NCI-H187 treated with DMSO at 0.1 percent for 48 hours (cell line): ENCODE measurements at places on chromosomes 12 and 14.

DNA sequence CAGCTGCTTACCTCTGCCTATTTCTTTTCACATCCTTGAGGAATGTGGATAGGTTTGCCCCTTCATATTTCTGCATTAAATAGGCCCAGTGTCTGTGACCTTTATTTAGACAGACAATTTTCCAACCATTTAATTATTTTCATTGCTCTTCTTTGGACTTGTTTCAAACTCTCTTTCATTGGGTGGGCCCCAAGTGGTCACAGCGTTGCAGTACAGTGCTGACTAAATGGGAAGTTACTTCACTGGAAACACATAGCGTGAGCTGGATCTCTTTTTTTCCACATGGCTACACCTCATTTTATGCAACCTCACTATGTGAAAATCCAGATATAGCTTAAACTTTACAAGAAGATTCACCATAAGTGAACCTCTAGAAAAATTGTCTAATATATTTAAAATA, 438.9 kb downstream of the ADAMTS20 start:
- DNase-seq = no peak

- no peak for DNase-seq
These were observed 181.5 kb upstream of the DIO3 start for GRCh38 chr14:101379842-101380241.

DNA sequence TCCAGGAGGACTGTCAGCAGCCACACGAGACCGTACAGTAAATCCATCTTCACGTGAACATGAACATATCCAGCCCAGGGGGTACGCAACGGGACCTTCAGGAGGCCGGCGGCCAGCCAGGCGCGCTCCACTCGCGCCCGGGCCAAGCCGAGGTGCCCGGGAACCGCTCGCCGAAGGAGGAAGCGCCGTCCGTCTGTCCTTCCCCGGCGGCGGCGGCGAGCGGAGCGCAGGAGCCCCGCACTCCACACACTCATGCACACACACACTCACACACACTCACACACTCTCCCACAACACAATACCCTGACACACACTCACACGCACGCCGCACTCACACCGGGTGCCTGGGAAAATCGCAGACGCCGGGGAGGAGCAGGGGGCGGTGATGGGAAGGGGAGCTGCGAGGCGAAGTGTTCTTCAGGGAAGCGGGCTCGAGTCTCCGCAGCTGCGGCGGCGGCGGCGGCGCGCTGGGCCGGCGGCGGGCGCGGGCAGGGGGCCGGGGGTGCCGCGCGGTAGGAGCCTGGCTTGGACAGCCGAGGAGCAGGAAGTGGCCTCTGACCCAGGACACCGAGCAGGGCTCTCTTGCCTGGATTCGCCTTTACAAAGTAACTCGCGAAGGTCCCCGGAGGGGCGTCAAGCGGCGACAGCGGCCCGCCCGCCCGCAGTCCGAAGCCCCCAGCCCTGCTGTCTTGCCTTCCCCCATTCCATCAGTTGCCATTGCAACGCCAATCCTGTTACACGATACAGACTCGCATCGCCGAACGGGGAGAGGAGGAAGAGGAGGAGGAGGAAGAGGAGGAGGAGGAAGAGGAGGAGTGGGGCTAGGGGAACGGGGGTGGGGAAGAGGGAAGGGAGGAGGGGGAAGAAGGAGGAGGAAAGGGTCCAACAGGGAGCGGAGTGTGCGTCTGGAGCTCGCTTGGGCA, 601 bp downstream of the MDGA2 start:
- no peak for DNase-seq

DNA sequence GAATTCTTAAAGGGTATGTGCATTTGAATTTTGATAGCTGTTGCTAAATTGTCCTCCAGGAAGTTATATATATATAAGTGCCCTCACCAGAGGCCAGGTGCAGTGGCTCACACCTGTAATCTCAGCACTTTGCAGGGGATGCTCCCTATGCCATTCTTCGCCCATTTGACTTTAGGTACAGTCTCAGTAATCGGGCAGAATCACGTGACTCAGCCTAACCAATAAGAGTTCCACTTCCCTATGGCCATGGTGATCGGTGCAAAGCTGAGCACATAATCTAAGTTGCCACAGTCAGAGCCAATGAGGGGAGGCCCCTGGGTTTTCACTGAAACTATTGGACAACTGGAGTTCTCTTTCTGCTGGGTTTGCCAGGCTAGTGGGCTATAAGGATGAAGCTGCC, 274.6 kb upstream of the TBX3 start:
- no peak for DNase-seq

DNA sequence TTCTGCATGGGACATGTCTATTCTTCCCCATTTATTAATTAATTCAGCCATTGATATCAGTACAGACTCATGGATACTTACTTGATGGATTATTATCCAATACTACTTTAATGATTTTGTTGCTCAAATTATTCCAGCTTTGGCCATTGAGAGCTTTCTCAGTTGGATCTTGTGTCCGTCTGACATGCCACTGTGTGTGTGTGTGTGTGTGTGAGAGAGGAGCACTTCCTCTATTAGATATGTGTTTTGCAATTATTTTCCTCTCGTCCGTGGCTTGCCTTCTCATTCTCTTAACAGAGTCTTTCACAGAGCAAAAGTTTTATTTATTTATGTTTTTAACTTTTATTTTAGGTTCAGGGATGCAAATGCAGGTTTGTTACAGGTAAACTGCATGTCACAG, 194.2 kb downstream of the ADGRD1 start:
- DNase-seq = no peak

GRCh38 chr14:79704041-79704807, 507.1 kb downstream of the DIO2 start:
- no peak for DNase-seq

DNA sequence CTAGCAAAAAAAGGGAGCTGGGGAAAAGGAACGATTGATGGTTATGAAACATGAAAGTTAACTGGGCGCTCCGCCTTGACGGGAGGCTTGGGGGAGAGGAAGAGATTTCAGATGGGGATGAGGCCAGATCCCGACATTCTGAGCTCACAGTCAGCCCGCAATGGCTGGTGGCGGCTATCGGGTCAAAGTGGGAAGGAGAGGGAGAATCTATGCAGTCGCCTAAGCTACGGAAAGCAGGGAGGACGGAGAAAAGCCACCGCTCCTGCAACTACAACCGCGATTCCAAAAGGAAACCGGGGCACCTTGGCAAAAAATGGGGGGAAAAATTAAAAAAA, 502 bp downstream of the MPHOSPH9 start:
- DNase-seq = no peak

DNA sequence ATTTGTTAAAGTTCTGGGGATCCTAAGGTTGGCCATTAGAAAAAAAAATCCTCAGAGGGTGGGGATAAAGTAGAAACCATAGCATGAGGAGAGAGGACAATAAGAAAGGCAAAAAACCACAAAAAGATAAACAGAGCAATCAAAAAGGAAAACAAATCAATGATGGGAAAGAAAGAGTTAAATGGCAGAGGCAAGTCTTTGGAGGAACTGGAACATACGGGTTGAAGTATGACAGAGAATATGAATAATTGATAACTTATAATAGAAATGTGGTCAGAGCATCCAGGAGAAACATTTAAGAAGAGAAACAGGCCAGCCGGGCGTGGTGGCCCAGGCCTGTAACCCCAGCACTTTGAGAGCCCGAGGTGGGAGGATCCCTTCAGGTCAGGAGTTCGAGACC, 17.8 kb upstream of the SALL2 start:
- peak; percentile 34 for DNase-seq

- DNase-seq = no peak
These were observed 273.5 kb upstream of the SOX5 start for GRCh38 chr12:24222968-24223367.

DNA sequence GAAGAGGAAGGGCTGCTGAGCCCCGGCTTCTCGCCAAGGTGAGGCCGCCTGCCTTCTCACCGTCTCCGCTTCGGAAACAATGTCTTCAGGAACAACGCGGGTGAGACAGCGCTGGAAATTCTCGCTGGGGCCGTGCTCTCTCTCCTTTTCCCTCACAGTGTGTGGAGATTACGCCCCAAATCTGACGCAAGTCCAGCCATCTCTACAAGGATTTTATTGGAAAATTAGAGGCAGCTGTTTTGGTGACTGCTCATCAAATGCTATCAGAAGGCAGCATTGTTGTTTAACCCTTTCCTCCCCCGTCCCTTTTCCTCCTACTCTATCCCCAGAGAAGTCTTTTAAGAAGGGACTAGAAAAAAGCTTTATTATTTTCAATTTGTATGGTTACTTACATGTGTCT, 53.5 kb downstream of the PIWIL1 start:
- DNase-seq = no peak

- no peak for DNase-seq
These were observed 2.4 kb downstream of the SLC35F4 start for GRCh38 chr14:57863471-57863870.

DNA sequence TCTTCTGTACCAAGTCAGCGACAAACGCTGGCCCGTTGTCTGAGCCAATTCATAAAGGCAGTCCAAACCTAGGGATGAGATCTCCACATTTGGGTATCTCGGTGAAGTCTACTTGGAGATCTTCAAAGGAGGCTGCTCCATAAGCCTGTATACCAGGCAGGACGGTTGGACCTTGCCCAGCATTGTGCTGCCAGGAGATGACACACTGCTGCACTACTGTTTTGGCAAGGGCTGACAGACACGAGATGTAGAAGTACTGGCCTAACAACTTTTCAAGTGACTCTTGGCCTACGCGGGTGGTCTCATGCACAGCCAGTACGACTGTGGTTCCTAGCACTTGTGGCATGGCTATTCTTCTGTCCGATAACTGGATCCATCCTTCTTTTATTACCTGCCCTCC, 135.3 kb downstream of the SLC38A6 start:
- no peak for DNase-seq

DNA sequence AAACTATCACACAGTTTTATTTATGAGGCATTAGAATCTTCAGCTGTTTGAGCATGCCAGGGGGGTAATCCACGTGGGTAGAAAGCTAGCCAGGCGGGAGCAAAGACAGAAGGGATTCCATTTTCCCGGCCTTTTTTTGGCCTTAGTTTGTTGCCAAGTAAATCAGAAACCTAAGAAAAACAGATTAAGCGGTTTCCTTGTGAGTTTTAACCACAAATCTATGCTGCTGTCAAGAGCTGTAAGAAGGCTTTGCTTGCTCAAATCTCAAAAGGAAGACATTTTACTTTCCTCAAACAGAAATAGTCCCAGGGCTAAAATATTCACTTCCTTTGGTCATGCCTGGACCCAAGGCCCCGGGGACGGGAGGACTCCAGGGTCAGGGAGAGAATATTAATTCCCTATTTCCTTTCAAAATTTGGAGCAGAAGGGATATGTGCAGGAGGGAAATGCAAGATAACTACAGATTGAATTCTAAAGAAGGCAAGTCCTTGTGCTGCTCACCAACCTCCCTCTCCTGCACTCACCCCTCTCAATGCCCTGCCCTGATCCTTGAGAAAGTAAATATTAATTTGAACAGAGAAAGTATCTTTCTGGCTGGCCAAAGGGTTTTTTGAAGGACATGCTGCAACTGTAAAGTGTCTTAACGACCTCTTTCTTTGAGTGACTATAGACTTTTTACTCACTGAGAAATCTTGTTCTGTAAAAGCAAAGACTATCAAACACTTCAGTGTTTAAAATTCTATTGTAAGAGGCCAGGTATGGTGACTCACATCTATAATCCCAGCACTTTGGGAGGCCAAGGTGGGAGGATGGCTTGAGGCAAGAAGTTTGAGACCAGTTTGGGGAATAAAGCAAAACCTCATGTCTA, 75.7 kb downstream of the HSD17B6 start:
- no peak for DNase-seq

- no peak for DNase-seq
These were observed 283.2 kb downstream of the RPAP3 start for GRCh38 chr12:47422611-47423010.

- DNase-seq = no peak
These were observed 23.2 kb downstream of the HAL start for GRCh38 chr12:95972832-95973456.

DNA sequence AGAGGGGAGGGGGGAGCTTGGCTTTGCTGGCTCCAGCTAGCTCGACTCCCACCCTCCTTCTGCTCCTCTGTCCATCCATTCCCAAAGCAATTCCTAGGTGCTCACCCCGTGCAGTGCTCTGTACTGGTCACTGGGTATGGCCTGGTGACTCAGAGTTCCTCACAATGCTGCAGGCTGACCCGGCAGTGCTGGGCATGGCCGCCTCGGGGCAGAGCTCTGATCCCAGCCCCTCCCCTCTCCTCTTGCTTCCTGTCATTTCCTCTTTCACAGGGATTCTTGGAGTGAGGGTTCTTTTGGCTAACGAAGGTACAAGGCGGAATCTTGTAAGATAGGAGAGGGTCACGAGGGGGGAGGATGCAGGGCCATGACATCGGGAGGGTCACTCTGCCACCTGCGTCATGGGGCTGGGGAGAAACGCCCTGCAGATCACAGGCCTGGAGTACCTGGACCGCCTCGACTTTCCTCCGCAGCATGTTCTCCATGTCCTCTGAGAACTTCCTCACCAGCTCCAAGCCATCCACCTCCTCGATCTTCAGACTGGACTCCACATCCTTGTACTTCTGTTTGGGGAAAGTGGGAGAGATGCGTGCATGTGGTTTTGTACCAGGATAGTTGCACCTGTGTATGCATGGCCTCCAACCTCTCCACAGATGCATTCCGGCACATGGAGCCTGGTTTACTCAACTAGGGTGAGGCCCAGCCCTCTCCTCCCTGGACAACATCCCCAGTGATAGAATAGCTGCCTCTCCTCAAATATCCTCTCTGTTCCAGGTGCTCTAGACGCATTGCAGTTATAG, 5.7 kb downstream of the CACNA2D4 start:
- no peak for DNase-seq

- no peak for DNase-seq
These were observed 17.1 kb downstream of the NCKAP5L start for GRCh38 chr12:49811136-49811535.

DNA sequence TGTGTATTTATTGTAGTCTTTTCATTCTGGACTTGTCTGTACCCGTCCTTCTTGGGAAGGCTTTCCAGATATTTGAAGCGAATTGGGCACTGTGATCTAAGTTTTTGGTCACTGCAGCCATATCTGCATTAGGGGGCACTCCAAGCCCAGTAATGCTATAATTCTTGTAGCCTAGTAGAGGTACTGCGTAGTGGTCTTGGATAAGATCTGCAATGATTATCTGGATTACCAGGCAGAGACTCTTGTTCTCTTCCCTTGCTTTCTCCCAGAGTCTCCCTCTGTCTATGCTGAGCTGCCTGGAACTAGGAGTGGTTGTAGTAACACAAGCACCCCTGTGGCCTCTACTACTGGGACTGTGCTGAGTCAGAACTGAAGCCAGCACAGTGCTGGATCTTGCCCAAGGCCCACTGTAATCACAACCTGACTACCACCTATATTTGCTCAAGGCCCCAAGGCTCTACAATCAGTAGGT, 30.0 kb downstream of the SLC38A2 start:
- DNase-seq = no peak

DNA sequence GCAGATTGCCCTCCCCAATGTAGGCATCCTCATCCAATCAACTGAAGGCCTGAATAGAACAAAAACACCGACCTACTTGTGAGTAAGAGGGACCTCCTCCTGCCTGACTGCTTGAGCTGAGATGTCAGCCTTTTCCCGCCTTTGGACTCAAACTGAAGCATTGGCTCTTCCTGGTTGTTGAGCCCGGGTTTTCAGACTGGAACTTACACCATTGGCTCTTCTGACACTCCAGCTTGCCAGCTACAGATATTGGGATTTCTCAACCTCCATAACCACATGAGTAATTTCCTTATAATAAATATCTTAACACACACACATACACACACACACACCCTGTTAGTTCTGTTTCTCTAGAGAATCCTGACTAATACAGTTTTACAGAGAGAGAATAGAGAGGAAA, 173.4 kb upstream of the NTF3 start:
- DNase-seq = no peak

GRCh38 chr12:65022421-65022820, 98.7 kb downstream of the WIF1 start:
- DNase-seq = no peak

GRCh38 chr12:123354600-123354999, 10.0 kb downstream of the SBNO1 start:
- DNase-seq = no peak
